ENCODE measurements at places on chromosomes 4 and X.

DNA sequence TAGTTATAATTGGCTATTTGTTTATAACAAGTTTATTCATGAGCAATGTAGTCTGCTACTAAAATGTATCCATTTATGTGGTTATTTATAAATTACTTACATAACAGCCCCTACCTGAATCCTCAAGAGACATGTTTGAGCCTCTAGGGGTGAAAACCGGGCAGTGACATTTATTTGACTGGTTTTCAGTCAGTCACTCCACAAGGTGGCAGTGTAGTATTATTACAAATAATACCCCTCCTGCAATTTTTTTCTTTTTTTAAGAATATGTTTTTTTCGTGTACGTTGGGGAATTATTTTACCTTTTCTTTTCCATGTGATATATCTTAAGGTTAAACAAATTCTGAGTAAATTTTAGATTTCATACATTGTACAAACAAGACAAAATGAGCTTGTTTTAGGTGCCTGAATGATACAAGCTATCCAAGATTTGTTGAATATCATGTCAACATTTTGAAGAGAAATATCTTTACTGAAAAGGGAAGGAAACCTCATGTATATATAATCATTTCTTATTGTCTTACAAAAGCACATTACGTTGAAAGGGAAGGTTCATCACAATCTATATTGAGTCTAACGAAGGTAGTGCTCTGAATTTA, 598.7 kb upstream of the TECRL start:
- peak; percentile 35 for DNase-seq

GRCh38 chrX:31706466-31706865, 634.6 kb upstream of the FTHL17 start:
- no peak for DNase-seq

GRCh38 chr4:26701786-26702227, 117.9 kb downstream of the TBC1D19 start:
- DNase-seq: no peak

- DNase-seq: peak; percentile 64
These were observed 33.5 kb downstream of the TAF7L start for GRCh38 chrX:101257448-101258258.

DNA sequence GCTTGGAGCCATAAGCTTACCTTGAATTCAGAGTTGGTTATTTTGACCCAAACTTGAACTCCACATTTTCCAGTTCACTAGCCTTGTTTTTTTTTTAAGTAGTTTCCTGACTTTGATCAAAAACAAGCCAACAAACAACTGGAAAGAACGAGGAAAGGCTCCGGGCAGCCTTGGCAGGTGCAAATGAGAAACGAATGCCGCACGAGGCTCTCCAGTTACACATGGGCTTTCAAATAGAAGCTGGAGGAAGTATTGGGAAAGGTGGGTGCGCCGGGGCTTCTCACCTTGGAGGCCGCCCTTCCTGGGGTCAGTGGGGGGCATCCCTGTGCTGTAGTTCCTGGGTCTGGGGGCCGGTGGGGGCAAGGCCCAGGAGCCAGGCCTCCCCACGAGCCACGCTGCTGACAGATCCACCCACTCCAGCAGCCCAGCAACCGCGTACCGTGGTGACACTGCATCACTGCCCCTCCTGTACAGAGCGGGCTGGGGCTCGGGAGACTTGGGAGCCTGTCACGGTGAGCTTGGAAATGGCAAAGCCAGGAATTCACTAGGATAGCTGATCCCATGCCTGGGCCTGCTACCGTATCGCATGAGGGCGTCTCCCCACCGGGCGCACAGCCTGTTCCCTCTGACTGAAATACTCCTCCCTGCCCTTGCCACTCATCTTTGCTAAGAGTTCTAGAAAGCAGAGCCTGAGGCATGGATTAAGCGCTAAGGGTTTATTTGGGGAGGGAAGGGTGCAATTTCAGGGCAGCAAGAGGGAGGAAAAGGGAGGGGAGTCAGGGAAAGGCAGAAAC, 50.9 kb upstream of the ADRA2C start:
- no peak for DNase-seq

DNA sequence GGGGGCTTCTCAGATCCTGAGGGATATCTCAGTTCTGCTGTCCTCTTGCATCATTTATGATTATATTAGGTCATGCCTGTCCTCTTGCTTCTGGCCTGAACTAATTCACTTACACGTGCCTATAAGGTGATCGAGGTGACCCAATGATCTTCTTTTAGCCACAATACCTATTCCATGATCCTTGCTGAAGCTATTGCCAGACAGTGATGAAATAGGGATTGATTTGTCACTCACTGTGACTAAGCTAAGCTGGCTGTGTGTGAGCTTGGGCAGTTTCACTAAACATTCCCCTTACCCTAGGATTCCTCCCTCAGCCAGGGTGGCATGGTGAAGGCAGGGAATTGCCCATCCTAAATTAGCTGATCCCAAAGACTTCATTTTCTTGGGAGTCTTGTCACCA, 19.0 kb downstream of the HADH start:
- peak; percentile 72 for DNase-seq

DNA sequence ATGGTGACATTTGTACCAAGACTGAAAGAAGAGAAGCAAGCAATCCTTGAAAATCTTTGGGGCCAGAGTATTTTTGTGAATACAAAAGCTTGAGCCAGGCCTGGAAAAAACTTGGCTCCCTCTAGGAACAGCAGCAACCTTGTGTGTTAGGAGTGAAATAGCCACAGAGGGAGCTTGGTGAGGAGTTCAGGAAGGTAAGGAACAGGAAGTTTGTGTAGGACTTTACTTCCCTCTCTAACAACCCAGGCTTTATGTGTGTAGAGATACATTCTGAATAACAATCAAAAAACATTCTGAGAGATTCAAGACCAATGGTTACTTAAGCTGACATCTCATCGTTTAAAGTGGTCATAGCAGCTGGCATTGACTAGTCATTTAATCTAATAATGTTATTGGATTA, 668.5 kb downstream of the PCDH18 start:
- no peak for DNase-seq

DNA sequence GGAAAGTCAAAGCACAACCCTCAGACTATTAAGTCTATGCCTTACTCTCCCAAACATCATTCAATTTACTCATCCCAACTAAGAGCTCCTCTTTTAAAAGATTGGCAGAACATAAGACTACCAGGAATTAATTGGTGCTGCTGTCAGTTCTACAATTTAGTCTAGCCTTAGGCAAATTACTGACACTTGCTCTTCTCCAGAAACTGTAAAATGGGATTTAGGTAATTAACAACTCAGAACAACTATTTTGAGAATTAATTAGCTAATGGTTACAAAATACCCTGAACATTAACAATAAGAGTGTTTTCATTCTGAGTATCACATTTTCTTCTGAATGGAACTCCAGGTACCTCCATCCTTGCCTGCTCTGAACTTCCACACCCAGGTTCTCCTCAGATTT, 36.2 kb upstream of the RBM47 start:
- no peak for DNase-seq

DNA sequence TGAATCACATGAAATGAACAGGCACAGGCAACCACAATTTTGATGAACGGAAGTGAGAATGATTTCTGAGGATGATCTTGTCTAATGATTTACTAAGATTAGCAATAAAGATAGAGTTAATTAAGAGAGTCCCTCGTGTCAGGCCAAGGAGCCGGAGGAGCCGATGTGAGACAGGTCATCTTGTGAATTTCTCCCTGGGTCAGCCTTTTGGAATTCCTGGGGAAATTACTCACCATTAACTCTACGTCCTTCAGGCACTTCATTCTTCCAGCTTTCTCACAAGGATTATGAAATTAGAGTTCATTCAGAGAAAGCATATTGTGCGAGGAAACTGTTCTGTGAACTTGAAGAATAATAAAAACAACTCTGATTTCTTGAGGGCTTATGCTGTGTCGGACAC, 86.7 kb downstream of the PSAPL1 start:
- DNase-seq: no peak

DNA sequence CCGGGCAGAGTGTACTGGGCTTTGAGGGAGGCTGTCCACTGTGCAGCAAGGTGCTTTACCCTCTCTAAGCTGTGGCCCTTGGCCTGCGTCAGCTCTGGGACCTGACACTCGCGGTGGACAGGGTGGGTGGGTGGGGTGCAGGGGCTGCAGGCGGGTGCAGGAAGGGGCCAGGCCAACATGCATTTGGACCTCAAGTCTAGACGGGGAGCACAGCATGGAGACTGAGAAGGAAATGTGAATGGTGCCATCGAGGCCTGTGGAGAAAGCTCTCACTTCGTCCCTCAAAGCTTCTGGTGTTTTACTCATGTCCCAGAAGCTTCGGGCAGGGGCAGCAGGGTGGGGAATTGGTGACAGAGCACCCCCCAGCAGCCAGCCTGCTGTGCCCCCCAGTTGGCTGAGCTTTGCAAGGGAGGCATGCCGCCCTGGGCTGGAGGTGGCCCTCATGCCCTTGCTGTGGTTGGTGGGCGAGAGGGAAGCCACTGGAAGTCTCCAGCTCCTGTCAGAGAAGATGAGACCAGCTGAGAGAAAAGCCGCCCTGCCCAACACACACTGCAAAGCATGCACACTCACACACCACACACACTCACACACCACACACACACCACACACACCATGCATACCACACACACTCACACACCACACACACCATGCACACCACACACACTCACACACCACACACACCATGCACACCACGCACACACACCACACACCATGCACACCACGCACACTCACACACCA, 12.3 kb downstream of the PNMA6E start:
- DNase-seq: no peak

DNA sequence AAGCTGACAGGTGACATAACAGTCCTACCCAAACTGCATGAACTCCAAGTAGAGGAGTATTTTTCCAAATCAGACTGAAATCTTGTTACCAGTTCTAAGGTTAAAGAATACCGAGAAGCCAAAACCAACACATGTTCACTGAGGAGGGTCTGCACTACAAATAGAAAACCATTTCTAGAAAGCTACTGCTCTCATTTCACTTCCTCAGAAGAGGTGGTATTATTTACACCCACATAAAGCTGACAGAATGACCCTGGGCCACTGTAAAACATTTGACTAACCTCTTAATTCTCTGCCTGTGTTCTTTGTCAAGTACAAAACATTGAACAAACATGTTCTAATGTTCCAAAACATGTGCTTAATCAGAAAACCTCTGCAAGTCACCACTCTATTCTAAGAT, 95.8 kb downstream of the IQCM start:
- DNase-seq: no peak

DNA sequence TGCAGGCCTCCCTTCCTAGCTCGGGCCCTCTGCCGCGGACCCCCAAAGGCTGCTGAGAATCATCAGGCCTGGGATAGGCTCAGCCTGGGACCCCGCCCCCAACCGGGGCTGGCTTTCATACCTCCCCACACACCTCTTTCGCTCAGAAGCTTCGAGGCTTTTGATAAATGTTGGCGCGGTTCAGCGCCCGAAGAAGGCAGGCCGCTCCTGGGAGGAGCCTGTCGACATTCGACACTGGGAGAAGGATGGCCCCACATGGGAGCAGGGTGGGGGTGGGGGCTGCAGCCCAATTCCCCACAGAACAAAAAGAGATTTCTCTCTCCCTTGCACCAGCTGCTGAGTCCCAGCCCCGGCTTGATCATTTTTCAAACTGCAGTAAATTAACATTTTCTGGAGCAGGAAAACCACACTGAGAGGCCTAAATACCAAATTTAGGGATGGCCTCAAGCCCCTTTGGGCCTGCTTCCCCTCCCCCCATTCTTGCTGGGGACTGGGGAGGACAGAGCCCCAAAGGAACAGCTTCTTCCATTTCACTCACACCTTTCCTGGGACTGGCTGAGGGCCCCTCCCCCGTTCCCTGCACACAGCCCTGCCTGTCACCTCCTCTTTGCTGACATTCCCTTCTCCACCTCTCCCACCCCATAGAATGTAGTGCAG, 112.9 kb upstream of the PJA1 start:
- DNase-seq: no peak

DNA sequence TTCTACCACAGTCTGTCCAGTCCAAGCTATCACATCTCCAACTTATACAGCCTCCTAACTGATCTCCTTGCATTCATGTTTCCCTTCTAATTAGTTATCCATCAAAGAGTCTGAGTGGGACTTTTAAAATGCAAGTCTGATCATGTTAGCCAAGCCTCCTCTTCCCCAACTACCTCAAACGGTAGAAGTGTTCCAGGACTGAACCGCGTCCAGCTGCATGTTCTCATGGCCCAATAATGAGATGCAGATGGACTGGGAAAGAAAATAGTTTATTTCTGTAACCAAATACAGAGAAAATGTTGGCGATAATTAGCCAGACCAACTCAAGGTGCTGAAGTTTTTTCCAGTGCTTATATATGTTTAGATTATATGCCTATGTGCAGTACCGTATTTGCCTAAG, 46.6 kb upstream of the PPP1R2C start:
- no peak for DNase-seq

DNA sequence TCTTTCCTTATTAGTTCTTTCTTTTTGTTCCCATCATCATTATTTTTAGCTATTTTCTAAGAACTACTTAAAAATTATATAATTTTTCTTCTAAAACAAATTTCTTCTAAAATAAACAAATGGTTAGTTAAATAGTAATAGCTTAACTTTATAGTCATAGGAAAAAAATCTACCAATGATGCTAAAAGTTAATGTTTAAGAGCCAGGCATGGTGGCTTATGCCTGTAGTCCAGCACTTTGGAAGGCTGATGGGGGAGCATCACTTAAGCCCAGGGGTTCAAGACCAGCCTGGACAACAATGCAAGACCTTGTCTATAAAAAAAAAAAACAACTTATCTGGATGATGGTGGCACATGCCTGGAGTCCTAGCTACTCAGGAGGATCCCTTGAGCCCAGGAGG, 127.1 kb upstream of the ANXA3 start:
- DNase-seq: no peak

- DNase-seq: no peak
These were observed 6.9 kb downstream of the SH3TC1 start for GRCh38 chr4:8205749-8206611.

GRCh38 chrX:50967736-50968135, 57.2 kb downstream of the BMP15 start:
- no peak for DNase-seq

GRCh38 chr4:139848028-139848427, 182.4 kb downstream of the MGST2 start:
- no peak for DNase-seq

DNA sequence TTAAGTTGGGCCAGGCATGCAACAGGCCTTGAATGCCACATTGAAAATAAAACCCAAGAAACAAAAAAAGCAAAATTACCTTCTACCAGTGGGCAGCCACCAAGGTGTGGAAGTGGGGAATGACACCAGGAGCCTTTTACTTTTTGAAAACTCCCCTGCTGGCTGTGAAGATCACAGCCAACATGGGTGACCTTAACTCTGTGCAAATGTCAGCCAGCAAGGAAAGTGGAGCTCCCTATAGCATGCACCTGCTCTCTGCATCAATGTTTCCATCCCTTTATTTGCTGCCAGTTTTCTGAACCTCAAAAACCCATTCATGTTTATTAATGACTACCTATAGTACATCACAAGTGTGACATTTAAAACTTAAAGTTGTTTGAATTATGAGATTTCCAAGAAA, 63.7 kb downstream of the HS3ST1 start:
- no peak for DNase-seq

Measured in HCEC 1CT (cell line).